ENCODE measurements at places on chromosomes 1 and 21.

DNA sequence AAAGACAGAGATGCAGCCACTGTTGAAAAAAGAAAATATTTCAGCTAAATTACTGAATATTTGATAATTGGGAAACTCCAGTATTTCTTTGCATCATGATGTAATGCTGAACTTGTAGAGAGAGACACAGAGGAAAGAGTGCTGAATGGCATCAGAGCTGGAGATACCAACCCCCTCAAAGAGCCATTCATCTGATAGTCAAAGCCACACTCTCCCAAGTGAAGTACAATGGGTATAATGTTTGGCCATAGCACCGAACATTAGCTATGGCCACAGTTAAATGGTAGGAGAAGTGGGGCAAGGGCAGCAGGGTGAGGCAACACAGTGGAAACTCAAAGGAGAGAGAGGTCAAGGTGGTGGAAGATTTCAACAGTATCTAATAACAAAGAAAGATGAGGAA lies 107.5 kb upstream of the TNFSF4 start:
- no peak for DNase-seq

GRCh38 chr1:183804916-183805841 lies at the start of gene RGL1:
Gene RGL1 (plus strand): TSS chr1:183805120. CDS start chr1:183805298, 178 bp downstream.
- peak; percentile 69 for DNase-seq

GRCh38 chr1:56297208-56297607 lies 282.2 kb downstream of the PLPP3 start:
- DNase-seq: no peak

DNA sequence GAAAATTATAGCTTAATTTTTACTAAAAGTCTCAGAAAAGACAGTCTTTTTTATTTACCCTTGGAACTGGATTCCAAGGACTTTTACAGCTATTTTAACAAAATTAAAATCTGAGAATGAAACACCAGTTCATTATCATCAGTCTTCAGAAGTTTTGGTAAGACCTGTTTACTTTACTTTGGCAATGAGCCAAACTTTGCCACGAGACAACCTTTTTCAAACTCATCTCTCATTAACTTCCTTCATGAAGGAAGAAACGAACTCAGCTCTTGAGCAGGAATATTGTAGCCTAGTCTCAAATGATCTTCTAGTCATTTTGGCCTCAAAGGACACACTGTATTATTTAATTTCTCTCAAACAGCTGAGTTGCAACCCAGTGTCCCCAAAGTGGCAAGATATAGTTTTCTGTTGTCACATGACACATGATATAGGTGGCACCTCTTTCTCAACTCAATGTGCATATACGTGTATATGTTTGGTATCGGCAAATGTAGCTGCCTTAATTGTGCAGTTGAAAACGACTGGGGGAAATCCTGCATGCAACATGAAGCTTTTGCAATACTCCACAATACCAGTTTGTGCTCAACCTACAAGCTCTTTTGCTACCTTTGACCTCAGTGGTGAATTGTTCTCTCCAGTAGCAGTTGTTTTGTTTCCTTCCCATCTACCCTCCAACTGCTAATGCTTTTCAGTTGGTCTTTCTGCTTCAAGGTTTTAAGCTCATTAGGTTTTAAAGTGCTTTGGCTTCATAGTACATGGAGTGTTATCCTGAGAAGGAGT lies 8.4 kb upstream of the GNG4 start:
- DNase-seq: no peak

- DNase-seq: no peak
Measured at GRCh38 chr1:101145449-101145820, 91.4 kb upstream of the S1PR1 start.

DNA sequence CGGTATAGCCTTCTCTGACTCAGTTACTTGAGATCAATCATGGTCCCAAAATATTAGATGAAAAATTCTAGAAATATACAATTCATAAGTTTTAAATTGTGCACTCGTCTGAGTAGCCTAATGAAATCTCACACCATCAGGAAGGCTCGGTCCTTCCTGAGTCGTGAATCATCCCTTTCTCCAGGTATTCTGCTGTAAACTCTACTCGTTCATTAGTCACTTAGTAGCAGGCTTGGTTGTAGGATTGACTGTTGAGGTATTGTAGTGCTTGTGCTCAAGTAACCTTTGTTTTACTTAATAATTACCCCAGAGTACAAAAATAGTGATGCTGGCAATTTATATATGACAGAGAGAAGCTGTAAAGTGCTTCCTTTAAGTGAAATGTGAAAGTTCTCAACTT lies 238.7 kb downstream of the OLFM3 start:
- no peak for DNase-seq

DNA sequence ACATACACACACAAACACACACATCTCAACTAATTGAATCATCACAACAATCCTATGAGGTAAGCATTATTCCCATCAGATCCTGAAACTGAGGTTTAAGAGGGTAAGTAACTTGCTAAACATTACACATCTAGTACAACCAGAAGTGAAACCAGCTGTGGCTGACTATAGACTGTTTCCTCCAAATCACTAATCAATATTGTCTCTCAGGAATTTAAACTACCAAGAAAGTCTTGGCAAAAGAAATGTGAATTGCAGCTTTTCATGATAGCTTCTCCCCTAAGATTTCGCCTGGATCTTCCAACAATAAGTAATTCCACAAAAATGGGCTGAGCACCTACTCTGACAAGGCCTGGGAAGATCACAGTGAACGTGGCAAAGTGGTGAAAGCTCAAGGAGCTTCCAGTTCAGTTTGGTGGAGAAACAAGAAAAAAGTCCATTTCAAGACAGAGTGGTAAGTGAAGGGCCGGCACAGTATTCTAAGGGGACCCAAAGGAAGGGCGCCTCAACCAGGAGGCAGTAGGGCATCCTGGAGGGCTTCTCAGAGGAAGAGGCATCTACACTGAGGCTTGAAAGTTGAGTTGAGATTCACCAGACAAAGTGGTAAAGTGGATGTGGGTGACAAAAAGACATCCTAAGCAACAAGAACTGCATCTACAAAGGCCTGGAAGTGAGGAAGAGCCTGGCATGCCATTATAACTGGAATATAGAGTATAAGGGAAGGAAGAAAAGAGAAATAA lies 22.1 kb downstream of the LRRC52 start:
- no peak for DNase-seq

- peak; percentile 58 for DNase-seq
Measured at GRCh38 chr1:181189691-181190363, 101.3 kb downstream of the IER5 start.

GRCh38 chr1:29513357-29513756 lies 277.0 kb downstream of the PTPRU start:
- peak; percentile 55 for DNase-seq

- no peak for DNase-seq
Measured at GRCh38 chr1:38082769-38083263, 36.2 kb upstream of the POU3F1 start.

- no peak for DNase-seq
Measured at GRCh38 chr1:209600541-209600940, 17.0 kb downstream of the CAMK1G start.

- no peak for DNase-seq
Measured at GRCh38 chr1:239805042-239805441, 286.6 kb upstream of the FMN2 start.

DNA sequence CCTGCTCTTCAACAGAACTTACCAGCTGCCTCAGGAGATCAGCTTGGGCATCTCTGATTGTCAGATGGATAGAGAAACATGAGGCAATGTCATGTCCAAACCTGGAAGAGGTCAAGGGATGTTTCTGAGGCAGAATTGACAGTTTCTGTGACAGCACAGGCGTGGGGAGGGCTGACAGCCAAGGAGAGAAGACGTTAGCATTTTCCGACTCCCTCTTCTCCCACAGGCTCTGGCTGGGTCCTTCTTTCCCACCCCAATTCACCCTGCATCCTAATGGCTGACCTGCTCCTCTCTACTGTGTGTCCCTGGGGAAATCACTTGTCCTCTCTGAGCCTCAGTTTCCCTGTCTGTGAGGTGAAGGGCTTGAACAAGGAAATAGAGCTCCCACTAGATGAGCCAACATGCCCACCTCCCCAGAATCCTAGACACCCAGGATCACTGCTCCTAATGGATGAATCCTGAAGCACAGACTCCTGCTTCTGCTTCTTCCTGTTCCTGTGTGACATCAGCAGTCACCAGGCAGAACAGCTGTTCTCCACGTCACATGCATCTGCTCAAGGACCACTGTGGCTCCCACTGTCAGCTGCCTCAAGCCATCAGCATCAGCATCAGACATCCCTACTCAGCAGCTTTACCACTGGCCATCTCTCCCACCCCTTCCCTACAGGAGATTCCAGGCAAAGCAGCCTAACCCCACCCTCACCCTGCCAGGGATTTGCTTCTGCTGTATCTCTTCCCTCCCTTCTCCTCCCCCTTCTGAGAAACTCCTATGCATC lies 408.0 kb downstream of the MATN1 start:
- DNase-seq: no peak

GRCh38 chr1:159924025-159924790 lies 1.1 kb downstream of the TAGLN2 start:
- DNase-seq: peak; percentile 94

- no peak for DNase-seq
Measured at GRCh38 chr1:100834777-100835660, 59.6 kb downstream of the EXTL2 start.

DNA sequence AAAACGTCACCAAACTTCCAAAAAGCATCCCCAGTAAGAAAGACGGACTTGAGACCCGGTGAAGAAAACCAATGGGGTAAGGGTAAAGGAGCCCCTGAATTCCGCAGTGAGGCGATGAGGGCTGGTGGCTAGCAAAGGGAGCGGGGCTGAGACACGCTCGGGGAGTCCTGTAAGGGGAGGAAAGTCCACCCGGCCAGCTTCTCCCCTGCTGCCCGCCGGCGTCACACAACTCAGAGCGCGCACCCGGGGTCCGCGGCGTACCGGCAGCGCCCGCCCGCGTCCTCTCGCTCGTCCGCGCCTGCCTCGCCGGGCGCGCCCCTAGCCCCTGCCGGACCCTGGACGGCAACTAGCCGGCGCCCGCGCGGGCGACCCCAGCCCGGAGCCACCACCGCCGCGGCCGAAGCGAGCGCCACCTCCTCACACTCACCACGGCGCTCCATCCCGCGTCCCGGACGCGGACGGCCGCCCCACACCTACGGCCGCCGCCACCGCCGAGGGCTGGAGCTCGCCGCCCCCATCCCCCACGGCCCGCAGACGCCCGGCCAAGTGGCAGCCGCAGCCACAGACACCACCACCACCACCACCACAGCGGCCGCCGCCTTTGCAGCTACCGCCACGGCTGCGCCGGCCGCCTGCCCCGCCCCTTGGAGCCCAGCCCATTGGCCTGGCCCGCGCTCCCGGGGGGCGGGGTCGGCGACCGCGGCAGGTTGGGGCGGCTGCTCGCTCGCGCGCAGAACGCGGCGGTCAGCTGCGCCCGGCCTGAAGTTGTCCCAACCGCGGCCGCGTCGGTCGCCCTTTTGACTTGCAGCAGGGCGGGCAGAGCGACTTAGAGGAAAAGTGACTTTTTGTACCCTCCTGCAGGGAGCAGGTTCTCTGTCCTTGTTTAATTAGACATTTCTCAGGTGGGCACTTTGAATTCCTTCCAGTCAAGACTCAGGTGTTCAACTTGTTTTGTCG lies 10.0 kb upstream of the ARHGAP29 start:
- DNase-seq: peak; percentile 90

DNA sequence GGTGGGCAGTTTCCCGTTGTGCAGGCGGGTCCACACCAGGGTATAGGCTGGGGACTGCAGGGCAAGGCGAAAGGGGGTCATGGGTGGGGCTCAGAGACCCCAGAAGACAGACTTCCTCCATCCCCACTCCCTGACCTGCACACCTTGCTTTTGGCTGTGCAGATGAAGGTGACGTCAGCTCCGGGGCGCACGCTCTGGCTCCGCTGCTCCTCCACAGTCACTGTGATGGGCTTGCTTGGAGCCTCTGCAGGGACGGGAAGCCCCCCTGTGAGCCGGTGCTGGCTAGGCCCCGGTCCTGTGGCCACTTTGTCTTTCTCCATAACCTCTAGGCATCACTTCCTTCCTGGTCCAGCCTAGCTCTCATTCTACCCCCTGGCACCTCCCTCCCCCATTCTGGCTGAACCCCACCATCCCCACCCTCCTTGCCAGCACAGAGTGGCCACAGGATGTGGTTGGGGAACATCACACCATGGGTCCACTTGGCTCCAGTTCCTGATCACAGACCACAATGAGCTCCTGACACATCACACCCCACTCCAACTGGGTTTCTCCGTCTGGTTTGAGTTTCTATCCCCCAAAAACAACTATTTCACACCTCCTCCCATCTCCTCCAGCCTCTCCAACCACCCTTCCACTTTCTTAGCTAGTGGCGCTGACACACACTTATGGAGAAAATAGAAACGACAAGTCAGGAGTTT lies 45.2 kb downstream of the LDLRAD2 start:
- peak; percentile 50 for DNase-seq

GRCh38 chr1:221527886-221528624 lies 213.8 kb downstream of the DUSP10 start:
- no peak for DNase-seq

DNA sequence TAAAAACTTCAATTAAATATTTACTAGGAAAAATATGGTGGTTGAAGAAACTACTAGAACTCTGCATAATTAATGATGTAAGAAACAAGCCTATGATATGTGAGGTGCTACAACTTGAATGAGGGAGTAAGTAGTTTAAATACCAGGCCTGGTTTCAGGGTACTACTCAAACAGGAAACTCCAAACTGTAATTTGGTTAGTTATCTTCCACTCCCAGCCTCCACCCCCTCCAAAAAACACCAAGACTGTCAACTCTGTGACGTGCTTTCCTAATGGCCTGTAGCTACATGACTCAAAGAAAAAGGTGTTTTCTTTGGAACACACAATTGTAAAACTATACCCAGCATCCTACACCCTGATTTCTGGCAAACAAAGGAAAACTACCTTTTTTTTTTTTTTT lies 55.9 kb upstream of the RCC1 start:
- DNase-seq: no peak

DNA sequence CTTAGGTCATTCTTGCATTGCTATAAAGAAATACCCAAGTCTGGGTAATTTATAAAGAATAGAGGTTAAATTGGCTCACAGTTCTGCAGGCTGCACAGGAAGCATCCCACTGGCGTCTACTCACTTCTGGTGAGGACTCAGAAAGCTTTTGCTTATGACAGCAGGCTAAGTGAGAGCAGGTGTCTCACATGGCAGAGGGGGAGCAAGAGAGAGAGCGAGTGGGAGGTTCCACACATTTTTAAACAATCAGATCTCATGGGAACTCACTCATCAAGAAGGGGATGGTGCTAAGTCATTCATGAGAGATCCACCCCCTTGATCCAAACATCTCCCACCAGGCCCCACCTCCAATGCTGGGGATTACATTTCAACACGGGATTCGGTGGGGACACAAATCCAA lies 13.6 kb upstream of the RGS4 start:
- no peak for DNase-seq

- DNase-seq: no peak
Measured at GRCh38 chr1:66154394-66154793, 361.7 kb downstream of the PDE4B start.

DNA sequence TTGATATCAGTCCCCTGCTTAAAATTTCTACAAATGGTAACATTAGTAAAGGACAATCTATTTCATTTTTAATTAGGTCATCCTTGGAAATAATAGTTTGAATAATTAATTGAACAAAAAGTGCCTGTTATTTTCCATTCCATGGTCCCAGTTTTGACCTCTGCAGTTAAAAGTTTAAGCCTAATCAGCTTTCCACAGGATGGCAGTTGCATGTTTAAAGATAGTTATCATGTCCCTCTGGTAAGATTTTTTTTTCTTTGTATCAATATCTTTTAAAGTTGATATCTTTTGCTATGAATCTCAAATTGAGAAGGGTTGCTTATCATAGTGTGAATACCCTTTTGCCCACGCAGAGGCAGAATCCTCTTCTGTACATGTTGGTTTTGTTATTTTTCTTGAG lies 90.4 kb downstream of the HS2ST1 start:
- DNase-seq: no peak

GRCh38 chr1:7389201-7389905 lies 381.7 kb upstream of the VAMP3 start:
- peak; percentile 28 for DNase-seq
